ENCODE measurements at places on chromosomes 3 and 15.

DNA sequence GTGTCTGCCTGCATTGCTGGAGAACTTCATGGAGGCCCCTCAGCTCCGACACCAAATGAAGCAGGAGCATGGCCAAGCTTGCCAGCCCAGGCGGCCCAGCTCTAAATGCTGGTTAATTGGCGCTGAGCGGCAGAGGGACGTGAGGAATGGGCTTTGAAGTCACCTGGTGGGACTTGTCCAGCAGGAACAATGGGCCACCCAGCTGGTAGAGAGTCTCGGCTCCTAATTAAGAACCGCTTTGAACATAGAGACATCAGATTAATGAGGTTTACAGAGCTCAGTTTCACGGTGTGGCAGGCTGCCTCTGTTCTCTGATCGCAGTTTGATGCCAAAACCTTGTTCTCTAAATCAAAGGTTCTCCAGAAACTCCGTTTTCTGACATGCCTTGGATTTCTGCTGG is 77.5 kb upstream of the LINGO1 start:
- no peak for DNase-seq

DNA sequence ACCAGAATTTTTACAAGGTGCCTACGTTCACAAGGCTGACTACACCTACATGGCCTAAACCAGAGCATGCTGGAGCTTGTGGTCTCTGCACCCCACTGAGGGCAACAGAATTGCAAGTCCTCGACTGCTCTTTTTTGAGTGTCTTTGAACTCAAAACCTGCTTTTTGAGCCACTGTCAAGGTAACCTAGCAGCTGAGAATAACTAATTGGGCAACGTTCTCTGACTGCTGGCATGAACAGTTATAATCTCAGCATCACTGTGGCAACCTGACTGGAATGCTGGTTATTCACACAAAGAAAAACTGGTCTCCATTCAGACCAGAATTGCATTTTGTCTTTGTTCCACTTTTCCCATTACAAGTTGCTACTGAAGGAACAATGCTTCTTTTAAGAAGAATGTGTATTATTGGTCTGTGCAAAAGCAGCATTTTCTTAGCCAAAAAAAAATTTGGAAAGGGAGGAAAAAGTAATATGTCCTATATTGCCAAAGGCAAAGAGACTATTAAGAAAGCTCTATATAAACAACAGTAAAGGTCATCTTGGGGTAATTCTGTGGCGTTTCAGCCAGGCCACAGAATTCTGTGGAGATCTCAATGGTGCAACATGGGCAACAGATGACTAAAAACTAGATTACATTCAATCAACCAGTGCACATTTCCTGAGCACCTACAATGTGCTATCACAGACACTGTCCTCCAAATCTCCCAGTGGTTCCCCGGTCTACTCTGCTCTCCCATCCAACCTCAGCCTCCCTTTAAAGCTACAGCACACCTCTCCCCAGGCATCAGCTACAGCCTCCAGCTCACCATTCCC is 76.8 kb downstream of the TNIK start:
- no peak for DNase-seq

DNA sequence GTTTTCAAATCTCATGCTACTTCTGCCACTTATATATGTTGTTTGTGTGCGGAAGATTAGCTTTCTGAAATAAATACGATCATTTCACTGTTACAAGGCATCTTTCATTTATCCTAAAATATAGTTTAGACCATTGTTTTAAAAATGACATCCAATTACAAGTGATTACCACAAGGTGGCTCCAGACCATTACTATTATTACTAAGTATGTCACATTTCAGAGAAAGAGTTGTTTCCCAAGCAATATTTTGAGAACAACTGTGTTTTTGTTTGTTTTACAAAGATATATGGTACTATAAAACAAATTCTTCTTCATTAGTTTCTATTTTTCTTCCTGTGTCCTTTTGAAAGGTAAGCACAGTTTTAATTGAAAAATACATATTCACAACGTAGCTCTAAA is 136.0 kb upstream of the RAP2B start:
- no peak for DNase-seq

DNA sequence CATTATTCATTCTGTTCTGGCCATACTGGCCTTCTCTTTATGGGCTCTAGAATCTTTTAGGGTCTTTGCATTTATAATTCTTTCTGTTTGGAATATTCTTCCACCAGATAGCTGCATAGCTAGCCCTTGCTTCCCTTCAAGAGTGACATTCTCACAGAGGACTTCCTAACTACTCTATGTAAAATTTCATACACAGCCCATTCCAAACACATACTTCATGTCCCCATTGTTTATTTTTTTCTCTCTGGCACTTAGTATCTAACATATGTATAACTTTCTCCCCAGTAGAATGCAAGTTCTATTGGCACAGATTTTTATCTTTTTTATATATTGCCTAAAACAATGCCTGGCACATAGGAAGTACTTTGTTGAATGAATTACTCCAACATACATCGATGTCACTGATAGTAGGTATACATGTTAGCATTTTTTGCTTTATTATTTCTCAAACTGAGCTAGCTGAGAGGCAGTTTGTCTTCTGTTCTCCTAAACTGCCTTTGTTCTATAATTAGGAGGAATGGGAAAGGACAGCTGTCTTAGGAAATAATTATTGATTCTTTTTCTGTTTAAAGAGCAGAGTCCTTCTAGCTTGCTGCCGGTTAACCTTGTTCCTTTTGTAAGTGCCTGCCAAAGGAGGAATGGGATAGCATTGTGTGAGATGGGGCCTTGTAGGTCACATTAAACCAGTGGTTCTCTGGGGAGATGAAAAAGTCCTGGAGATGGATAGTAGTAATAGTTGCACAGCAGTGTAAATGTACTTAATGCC is 7.9 kb downstream of the FAM162A start:
- DNase-seq: no peak

DNA sequence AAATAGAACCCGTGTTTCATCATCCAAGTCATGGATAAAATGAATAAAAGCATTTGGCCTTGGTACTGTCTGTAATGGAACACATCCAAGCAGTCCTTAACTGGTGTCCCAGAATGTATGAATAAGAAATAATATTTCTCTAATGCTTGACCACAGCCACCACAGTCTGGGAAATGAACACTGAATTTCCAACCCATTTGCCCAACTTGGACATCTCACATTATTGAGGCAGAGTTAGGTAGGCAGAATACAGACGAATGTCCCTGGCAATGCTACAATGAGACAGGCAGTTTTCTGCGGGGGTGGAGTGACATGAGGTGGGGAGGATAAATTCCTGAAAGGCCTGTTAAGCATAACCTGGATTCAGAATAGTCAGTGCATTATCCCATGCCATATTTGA is 245.7 kb downstream of the ZIC1 start:
- DNase-seq: no peak

GRCh38 chr3:129605922-129606635 is 397 bp downstream of the PLXND1 start:
- no peak for DNase-seq

- no peak for DNase-seq
Measured at GRCh38 chr3:52794612-52795099, at the start of gene ITIH3. ITIH3 (plus strand) TSS chr3:52794796; CDS start chr3:52794804, 8 bp downstream.

DNA sequence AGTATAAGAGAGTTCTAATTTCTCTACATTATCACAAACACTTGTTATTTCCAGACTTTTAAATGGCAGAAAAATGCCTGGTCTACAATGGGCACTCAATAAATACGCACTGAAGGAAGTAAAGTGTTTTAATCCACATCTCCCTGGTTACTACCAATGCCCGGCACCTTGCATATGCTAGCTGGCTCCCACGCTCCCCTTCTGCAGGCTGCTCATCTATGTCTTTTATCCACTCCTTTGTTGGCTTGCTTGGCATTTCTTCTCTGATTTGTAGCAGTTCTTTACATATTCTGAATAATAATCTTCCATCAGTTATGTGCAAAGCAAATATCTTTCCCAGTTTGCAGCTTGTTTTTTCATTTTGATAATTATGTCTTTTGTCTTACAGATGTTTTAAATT is 74.6 kb upstream of the PRR23E start:
- DNase-seq: no peak

- no peak for DNase-seq
Measured at GRCh38 chr15:100334015-100334414, 7.8 kb downstream of the ADAMTS17 start.

GRCh38 chr15:100812802-100813201 is 66.8 kb upstream of the ALDH1A3 start:
- DNase-seq: no peak

- no peak for DNase-seq
Measured at GRCh38 chr3:36817806-36818533, 53.6 kb upstream of the DCLK3 start.

DNA sequence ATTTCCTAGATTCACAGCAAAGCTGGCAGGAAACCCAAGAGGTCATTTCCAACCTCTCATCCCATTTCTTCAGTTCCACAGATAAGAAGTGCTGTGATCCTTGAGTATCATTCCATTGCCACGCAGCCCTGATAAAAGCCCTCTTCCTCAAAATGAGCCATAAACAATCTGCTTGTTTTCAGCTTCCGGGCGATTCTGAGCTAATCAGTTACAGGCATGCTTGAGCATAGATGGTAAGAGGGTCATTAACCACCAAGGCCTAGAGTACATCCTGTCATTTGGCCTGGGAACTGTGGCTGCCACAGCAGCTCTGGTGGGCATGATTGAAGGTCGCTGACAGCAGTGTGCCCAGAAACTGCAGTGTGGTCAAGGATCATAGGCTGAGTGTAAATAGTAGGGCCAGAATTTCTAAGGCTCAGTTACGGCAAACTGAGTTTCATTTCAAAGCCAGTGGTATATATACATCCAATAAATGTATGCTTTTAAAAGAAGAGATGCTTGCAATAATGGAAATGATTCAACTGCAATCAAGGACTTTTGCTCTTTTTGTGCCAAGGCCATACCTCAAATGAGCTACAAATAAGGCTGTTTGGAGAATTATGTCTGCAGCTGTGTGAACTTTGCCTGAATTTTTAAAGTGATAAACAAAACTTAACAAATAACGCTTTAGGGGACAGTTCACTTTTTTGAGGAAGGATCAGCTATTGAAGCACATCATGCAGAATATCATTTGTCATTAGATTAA is 47.3 kb downstream of the P3H2 start:
- no peak for DNase-seq

DNA sequence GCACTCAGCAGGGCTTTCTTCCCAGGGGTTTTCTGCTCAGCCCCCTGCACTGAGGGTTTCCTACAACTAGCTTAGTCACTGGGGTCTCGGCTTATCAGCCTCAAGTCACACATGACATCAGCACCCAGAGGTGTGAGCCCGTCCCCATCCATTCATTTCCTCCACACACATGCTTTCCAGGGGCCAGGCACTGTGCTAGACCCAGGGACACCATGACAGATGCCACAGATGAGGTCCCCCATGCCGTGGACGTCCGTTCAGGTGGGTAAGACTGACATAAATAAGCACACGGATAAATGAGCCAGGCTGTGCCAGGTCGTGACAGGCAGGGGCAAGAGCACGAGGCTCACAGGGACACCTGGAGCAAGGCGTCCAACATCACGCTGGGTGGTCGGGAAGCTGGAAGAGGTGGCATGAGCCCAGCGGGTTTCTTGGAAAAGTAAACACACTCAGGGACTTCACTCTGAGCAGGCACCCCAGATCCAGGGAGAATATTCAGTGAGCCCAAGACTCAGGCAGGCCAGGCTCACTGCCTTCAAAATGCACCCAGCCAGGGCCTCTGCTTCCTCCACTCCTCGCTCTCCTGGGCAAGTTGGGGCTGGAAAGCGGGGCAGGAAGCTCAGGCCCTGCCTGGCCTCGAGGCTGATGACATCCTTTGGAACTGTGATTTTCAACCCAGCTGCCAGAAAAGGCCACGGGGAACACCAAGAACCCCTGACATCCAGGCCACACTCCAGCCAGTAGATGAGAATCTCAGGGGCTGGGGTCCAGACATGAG is 139.3 kb downstream of the CHSY1 start:
- DNase-seq: no peak

- DNase-seq: no peak
Measured at GRCh38 chr3:146585156-146585555, 20.0 kb downstream of the PLSCR5 start.

GRCh38 chr3:139216958-139217357 is 126.9 kb upstream of the MRPS22 start:
- no peak for DNase-seq

- no peak for DNase-seq
Measured at GRCh38 chr3:88863196-88863595, 244.2 kb upstream of the EPHA3 start.

DNA sequence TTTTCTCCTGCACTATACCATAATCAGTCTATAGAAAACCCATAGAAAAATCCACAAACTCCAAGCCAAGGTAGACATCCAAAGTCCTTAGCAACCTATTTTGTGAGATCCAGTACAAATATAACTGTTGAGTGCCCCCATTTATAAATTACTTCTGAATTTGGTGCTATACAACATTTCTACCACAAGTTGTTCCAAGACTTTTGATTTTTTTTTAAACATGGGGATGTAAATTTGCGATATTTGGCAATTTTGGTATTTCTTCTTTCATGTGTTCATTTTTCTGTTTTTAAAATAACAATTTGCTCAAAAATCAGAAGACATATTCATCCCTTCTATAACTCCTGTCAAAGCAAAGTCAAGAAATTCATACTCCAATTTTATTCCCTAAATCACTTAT is 763.8 kb downstream of the ROBO1 start:
- DNase-seq: no peak

DNA sequence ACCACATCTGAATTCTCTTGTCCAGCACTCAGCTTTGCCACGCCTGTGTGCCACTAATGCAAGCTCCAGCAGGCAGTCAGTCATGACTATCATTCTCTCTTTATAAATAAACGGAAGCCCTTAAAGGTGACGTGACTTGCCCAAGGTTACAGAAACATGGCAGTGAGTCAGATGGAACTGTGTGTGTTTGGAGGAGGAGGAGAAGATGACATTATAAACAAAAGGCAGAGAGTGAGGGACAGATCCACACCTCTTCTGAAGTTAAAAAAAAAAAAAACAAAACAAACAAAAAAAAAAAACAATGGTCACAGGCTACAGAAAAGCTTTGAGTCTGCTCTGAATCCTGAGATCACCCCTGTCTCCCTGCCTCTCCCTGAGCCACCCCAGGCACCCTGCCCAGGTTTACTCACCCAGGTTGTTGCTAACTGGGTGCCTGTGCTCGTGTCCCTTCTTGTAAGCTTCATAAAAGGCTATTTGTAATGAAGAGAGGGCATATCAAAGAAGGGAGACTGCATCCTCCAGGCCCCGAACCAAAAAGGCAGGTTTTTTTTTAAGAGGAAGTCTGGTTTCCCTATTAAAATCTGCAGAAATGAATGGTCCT is 119.7 kb upstream of the PHLDB2 start:
- no peak for DNase-seq

- no peak for DNase-seq
Measured at GRCh38 chr3:33386631-33387030, 53.6 kb downstream of the UBP1 start.

GRCh38 chr3:46929324-46929723 is 47.2 kb downstream of the CCDC12 start:
- no peak for DNase-seq

Measured in activated CD8-positive, alpha-beta memory T cell treated with anti-CD3 and anti-CD28 coated beads for 48 hours (primary cell).